ENCODE measurements at places on chromosomes 7 and 10.

DNA sequence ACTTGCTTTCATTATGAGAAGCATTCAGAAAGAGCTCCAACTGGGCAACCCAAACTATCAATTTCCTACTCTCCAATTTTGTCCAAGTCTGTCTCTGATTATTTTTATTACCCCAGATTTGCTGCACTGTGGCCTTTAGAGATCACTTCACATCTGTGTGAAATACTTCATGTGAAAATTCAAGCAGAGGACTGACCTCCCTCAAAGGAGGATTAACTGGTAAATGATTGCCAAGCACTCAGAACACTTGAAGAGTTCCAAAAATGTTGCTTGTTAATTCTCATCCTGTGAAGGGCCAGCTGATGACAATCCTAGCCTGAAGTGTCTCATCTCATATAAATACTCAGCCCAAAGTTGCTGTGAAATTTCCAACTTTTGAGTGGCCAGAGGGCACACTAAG lies 182.8 kb upstream of the DGKB start:
- DNase-seq = no peak

GRCh38 chr7:127922656-127923055 lies 108.6 kb downstream of the LRRC4 start:
- no peak for DNase-seq

DNA sequence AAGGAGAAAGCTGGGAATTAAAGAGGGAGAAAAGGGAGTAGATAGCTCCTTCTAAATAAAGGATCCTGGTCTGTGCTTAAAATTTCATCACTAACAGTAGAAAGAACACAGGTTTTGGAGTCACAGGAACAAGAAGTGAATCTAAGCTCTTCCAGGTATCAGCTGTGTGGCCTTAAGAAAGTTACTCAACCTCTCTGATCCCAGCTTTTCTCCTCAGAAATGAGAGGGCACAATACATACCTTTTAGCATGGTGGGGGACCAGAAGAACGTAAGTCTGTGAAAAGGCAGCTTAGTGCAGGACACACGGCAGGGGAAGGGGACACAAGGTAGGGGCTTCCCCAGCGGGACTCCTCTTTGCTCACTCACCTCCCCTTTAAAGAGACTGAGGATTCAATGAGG lies 13.4 kb downstream of the GFRA1 start:
- DNase-seq = no peak

DNA sequence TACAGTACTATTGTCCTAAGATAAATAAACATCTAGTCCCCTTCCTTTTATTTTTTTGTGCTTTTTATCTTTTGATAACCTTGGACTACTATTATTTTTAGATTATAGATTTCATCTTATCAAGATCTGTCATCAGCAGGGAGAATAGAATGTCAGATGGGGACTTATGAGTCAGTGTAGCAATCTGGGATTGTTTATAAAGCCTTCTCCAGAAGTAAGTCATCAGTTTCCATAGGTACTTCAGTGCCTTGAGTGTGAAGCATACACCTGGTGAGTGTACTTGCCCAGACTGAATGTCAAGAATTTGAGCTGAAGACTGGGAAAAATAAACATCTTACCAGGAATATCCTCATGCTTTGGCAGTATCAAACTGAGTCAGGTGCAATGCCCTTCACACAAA lies 2.1 kb downstream of the CASD1 start:
- DNase-seq = no peak

DNA sequence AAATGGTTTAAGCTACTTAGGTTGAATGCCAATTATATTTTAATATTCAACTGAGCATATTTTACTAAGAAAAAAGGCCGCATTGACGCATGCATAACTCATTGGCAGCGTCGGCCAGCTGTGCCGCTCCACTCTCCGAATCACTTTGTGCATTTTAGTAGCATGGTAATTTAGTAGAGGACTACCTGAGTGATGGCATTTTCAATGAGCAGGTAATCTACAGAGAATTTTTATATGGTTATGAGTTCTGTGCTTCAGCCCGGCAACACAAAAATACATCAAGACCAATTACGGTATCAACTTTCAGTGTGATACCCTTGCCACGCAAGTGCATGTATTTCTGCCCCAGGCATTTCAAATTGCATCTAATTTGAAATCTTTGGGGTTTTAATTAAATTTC lies 247.2 kb downstream of the EBF3 start:
- DNase-seq = no peak

DNA sequence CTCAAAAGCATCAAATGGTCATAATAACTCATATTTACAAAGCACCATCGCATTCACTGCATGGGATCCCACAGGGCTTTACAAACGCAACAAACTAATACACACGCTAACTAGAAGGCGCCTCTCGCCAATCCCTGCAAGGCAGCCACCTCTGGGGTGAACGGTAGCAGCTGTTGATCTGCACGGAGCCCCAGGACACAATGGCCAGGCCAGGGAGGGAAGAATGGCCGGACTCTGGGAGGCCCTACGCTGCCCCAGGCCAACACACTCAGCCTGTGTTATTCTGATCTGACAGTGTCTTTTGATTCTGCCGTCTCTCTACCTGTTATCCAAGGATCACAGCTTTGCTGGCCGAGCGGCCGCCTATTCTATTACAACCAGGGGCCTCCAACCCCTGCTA lies 41.8 kb downstream of the HABP2 start:
- DNase-seq = no peak

- DNase-seq = no peak
These were observed 175.3 kb upstream of the AGR3 start for GRCh38 chr7:17057143-17057509.

- DNase-seq = no peak
These were observed 203.6 kb upstream of the PRSS58 start for GRCh38 chr7:142461437-142461836.

- no peak for DNase-seq
These were observed 165.0 kb upstream of the HDAC9 start for GRCh38 chr7:18330548-18330947.

DNA sequence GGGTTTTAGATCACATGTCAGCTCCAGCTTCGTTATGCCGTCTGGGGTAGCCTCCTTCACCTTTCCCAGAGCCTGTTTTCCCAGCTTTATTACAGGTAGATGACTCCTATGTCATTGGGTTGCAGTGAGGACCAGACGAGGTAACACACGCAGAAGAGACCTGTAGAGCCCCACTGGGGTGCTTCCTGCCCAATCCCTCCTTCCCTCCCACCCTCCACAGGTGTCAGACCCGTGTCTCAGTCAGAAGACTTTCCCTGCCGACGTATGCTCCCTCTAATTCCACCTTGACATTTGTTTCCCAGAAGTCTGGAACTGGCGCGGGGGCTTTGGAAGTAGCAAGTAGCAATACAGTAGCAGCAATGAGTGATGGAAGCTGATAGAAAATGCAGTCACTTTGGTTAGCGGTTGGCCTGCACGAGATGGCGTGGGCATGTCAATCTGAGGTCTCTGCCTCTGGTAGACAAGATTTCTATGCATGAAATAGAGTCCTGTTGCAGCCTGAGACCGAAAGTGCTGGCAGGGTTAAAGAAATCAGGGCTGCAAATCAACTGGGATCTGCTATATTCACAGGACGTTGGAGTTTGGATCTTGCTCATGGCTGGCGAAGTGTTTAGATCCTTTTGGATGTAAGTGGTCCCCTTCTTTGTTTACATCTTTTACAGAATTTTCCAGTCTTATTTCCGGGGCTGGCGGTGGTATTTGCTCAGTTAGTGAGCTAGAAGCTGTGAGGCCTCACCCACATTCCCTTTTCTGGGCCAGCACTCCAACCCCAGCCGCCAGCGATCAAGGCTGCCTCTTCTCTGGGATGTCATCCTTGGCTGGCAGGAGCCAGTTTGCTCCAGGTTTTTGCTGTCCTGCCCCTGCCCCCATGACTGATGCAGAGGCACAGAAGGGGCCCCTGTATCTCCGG lies 78.3 kb upstream of the KMT2C start:
- DNase-seq = no peak

DNA sequence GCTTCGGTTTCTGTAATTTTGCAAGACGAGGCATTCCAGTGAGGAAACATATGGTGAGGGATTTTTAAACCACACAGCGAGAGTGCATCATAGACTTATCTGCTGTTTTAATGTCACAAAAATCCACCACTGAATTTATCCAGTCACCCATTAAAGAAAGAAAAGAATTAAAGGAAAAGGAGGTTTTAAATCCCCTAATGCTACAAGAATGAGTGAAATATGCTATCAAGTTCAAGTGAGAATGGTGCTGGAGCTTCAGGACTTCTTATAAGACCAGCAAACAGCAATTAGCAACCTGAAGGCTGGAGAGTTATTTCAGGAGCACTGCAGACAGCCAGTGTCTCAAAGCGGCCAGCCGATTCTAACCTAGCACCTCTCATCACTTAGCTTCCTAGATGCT lies 439.1 kb upstream of the MGMT start:
- DNase-seq = no peak

DNA sequence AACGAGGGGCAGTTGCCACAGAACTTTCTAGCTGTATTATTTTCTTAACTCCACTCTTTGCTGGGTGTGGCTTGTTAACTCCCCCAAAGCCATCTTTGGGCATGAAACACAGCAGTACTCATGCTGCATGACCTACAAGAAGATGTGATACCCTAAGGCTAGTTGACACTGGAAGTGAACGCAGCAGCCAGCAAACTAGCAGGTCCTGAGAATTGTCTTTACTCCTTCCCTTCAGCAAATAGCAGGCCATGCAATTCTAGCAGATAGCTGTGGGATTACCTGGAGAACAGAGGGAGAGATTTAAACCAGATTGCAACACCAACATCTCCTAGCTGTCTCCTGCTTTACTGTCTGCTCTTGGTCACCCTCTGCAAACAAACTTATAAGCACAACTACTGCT lies 688.0 kb upstream of the ZWINT start:
- no peak for DNase-seq

DNA sequence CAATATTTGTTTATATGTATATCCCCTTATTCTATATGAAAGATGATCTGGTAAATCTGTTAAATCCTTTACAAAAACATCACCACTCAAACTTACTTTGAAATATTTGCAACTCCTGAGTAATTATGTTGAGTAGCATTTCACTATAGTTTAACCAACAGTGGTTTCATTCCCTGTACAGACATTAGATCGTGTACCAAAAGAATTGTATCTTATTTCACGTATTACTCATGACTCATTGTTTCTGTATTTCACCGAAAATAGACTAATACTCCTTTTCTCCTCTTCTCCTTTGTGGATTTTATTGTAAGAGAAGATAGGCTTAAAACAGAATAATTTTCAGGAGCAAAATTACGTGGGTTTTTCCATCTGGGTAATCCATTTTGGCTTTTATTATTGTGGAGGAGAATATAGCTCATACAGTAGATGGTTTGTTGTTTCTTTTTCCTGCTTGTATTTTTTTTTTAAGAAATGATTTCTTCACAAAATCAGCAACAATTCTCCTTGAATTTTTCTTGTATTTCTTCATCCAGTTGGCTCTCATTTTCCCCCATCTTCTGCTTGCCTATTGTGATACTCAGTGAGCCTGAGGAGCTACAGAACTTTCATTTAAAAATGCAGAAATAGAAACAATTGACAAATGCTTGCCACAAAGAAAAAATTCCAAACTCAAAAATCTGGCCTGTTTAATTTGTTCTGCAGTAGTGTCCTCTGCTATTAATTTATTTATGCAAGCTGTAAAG lies 90.6 kb upstream of the OIT3 start:
- DNase-seq = no peak

DNA sequence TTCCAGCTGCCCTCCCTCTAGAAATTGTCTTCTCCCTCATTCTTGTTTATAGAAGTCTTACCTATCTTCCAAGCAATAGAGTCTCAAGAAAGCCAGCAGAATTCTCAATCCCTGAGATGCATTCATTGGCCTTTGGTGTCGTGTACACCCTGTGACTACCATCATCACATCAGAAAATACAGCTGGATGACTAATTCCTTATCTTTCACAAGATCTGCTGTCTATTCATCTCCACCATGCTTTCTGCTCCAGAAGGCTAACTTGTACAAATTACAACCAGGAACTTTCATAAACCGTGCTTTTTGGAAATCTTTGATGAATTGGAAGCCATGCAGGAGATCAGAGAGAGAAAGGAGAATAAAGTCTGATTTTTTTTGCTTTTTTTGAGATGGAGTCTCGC lies 1062.9 kb upstream of the GHITM start:
- no peak for DNase-seq

GRCh38 chr10:51487576-51487975 lies 211.8 kb downstream of the CSTF2T start:
- no peak for DNase-seq

DNA sequence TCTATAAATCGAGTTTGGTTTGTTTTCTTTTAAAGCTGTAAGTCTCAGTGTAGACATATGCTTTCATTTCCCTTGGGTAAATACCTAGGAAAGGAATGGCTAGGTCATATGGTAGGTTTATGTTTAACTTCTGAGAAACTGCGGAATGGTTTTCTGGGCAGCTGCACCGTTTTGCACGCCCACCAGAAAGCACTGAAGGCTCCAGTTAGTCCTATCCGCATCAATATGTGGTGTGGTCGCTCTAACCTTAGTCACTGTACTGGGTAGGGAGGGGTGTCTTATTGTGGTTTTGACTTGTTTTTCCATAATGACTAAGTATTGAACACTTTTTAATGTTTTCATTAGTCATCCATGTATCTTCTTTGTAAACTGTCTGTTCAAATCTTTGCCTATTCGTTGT lies 279.5 kb upstream of the AKR1E2 start:
- no peak for DNase-seq

DNA sequence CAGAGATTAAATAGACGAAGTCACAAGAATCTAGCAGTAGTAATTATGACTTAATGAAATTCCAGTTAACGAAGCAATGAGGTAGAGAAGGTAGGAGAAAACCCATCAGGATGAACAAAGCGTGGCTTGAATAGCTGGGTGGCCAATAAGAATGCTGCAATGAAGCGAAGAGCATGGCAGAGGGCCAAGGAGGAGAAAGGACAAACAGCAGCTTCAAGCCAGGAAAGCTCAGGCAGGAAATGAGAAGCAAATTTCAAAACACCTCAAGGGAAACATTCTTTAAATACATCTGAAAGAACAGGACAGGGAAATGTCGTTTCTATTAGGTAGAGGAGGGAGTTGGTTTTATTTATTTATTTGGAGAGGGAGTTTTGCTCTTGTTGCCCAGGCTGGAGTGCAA lies 122.5 kb downstream of the KIAA1217 start:
- DNase-seq = no peak

DNA sequence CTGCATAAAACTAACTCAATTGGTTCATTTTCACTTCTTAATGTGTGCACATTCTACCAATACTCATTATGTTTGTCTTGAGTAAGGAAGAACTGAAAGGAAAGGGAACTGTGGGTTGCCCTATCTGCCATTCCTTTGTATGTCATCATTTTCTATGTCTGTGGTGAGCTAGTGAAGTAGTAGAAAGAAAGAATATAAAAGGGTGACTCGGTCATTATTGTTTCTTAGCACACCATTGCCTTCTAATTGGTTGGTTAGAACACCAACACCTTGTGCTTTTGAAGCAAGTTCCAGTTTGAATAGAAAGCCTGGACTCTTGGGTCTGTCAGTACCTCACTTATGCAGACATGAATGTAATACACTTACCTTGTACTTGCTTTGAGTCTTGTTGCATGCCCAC lies 64.3 kb upstream of the MDFIC start:
- no peak for DNase-seq

GRCh38 chr10:48740988-48741387 lies 56.3 kb downstream of the WDFY4 start:
- DNase-seq = no peak
